ENCODE measurements at places on chromosomes 7 and 10.

DNA sequence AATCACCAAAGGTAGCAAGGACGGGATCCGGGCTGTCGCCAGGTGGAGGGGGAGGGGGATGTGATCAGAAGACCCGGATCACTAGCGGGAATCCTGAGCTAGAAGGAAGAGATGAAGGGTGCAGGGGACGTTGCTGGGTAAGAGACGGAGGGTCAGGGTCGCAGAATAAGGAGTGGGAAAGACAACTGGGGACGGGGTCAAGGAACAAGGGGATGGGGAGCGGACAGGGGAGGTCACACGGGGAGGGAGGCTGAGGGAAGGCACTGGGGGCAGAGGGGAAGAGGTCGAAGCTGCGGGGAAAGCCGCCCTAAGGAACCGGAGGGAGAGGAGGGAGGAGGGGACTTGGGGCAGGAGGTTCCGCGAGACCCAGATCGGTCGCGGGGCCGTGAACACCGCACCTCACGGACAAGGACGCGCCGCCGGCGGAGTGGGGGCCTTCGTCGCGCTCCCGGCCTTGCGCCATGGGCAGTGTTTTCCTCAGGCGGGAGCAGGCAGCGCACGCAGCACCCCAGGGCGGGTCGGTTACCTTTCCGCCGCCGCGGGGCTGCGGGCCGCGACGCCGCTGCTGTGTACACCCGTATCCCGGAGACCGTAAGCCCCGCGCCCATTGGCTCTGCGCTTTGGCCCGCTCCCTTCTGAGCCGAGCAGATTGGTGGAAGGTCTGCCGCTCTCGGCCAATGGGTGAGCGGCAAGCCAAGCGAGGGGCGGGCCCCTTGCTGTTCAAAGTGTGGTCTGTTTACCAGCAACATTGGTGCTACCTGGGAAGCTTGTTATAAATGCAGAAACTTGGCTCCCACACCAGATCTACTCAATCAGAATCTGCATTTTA lies at the start of gene CFAP43:
Gene CFAP43, minus strand, starts transcription at position 581 of the 829 bp plus-strand sequence. Its CDS starts 118 bp downstream, at position 463.
- DNase-seq, result peak; percentile 99

DNA sequence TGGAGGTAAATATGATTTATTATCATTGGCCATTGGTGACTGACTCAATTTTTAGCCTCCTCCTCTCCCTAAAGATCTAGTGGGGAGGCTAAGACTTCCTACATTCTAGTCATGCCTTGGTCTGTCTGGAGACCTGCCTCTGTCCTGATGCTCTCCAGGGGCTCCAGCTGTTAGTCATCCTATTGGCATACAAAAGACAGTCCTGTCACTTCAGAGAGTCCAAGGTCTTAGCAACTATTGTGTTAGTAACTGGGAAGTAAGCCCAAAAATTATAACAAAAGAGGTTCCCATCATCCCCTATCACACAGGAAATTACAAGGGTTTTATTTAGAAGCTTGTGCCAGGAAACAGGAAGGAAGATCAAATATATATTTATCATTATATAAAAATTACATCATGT lies 400.6 kb upstream of the VSTM2A start:
- DNase-seq, result no peak

GRCh38 chr7:77831481-77831880 lies 32.9 kb downstream of the PHTF2 start:
- DNase-seq, result no peak

- no peak for DNase-seq
These were observed 595.6 kb downstream of the GRM8 start for GRCh38 chr7:126657137-126657536.

- no peak for DNase-seq
These were observed 157.0 kb downstream of the TPST1 start for GRCh38 chr7:66362136-66362535.
